Stimulated activated CD8-positive, alpha-beta memory T cell treated with anti-CD3 and anti-CD28 coated beads, Interleukin-4, amount 100 ng/mL, for 4 hours (primary cell): ENCODE measurements at places on chromosomes 4 and X.
A peak's percentile ranks its signal among the peaks of the same experiment; 100 is the strongest.

DNA sequence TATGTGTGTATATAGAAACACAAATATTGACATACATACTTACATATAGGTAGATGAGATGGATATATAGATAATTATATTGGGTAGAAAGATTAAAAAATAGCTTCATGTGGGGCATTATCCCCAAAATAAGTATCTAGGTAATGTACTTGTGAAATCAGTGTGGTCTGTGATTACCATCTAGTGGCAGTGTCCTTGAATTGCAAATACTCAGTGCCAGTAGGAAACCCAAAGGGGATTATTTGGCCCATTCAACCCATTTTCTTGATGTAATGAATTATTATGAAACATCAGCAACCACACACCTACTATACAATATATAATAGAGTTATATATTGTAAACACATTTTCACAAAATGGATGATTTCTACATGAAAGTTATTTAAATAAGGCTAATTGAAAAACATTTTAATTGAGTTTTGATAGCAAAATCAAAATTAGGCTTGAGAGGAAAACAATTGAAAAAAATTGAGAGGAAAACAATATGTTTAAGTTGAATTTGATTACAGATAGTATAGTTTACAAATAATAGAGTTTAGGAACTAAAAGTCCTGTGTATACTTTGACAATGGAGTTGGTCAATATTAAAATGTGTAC lies 389.4 kb downstream of the GALNTL6 start:
- DNase-seq: no peak

DNA sequence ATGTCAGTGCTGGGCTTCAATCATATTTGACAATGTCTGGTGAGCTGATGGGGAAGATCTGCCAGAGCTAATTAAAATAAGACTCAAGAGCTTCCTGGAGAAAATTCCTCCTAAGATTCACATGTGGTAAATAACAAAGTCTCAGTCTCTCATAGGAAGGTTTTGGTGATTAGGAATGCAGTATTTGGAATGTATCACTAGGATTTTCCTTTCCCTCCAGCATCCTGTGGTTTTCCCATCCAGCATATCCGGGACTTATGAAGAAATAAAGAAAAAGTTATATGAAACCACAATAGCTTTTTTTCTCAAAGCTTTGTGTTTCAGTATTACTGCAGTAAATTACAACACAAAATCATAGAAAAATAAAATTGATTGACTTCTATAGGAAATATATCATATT lies 1597.1 kb downstream of the ADGRL3 start:
- no peak for DNase-seq

GRCh38 chrX:118116713-118117550 lies at the start of gene KLHL13:
TSS of gene KLHL13 (minus strand) at chrX:118116810. CDS start at chrX:118028473, 88,337 bp downstream.
- DNase-seq: no peak

DNA sequence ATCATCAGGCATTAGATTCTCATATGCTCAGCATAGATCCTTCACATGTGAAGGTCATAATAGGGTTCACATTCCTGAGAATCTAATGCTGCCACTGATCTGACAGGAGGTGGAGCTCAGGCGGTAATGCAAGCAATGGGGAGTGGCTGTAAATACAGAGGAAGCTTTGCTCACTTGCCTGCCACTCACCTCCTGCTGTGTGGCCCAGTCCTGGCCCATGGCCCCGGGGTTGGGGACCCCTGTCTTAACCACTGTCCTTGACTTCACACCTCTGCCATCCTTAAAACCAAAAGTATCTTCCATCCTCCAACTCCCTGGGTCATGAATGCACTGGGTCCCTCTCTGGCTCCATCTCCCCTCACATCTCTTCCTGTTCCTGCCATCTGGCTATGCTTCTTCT lies 129.1 kb downstream of the HMX1 start:
- DNase-seq: no peak

DNA sequence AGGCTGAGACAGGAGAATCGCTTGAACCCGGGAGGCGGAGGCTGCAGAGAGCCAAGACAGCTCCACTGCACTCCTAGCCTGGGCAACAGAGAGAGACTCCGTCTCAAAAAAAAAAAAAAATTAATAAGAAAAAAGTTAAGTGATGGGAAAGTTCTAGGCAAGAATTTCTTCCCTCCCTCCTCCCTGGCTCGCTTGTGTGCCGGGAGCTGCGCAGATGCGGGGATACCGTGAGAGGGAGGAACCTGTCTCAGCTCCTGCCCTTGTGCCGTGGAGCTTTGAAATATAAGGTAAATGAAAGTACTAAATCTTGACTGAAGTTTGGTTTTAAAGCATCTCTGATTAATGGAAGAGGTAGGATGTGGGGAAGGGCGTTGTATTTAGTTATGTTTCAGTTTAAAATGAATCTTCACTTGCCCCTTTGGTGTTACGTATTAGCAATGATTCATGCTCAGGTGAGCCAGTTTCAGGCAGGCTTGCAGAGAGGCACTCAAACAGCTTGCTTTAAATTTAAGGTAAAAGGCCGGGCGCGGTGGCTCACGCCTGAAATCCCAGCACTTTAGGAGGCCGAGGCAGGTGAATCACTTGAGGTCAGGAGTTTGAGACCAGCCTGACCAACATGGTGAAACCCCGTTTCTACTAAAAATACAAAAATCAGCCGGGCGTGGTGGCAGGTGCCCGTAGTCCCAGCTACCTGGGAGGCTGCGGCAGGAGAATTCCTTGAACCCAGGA lies 1.4 kb upstream of the UFSP2 start:
- DNase-seq: no peak

DNA sequence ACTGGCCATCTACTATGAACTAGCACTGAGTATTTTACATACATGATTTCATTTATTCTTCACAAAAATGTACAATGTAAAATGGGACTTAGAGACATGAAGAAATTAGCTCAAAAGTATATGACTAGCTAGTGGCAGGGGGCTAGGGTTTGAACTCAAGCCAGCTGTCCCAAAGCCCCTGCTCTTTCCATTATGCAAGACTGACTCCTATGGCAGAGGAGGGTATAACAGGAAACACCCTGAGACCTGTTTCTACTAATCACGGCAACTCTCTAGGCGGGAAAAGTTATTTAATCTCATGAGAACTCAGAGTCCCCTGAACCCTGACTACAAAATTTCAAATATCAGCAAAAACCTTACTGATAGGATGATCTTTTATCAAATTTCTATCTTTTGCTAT lies 150.6 kb downstream of the PRDM5 start:
- no peak for DNase-seq

DNA sequence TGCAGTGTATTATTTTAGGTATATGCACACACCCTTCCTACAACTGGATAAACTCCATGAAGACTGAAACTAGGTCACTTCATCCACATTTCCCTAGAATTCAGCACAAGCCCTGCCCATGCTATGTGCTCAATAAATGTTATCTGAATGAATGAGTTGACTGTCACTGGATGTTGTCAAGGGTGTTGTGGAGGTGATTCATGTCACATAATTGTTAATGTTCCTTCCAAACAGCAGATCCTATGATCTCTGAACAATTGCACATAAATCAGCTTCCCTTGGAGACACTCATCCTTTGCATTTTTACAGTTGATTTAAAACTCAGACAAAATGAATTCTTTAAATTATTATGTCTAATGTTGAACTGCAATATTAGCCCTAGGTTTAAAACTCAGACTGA lies 154.7 kb downstream of the TSPAN5 start:
- no peak for DNase-seq

GRCh38 chrX:100870527-100870926 lies 3.6 kb downstream of the NOX1 start:
- DNase-seq: no peak

DNA sequence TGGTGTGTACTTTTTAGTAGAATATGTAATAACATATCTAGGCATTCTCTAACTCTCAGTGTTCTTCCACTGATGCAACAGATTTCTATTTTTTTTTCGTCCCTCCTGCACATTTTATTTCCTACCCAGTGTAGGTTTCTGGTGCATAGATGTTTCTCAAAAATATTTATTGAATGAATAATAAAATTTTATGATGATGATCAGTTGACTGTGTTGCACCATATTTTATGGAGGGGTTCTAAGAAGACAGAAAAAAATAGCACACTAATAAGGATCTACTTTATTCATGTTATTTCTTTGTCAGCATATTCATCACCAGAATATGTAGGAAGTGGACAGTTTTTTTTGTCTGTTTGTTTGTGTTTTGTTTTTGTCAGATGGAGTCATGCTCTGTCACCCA lies 2529.3 kb downstream of the ARAP2 start:
- DNase-seq: no peak

GRCh38 chr4:169818063-169818679 lies 60.4 kb upstream of the HPF1 start:
- no peak for DNase-seq

- DNase-seq: no peak
Measured at GRCh38 chrX:19772822-19773628, 114.4 kb downstream of the SH3KBP1 start.

- DNase-seq: no peak
Measured at GRCh38 chrX:81708487-81708886, 506.6 kb downstream of the SH3BGRL start.

DNA sequence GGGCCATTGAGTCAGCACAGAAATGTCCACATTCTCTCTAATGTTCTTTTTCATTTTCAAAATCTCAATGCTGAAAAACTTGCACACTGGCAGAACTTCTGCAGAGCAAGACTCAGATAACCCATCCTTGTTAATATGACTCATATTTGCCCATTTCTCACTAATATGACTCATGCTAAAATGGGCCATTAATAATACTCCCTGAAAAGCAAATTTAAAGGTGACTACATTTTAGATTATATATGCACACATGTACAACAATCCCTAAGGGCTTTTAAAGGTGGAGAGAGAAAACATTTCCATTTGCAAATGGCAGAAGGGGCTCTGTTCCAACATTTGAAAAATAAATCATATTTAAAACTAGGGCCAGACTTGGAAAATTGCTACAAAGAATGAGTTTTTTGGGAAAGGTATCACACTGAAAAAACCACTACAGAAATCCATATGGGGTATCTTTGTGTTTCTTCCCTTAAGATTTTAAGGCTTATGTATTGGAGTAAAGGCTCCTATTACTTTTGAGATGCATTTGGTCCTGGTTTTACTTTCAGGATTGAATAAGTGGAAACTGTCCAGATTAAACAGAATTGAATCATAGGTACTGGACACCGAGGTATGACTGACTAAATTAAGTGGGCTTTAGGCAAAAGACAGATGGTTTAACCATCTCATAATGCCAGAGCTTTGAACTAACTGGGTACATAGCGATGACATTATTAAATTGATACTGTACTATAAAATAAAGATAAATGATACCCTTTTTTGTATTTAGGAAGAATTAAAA lies 30.0 kb downstream of the TLR2 start:
- no peak for DNase-seq

GRCh38 chr4:112321776-112322684 lies 24.9 kb downstream of the ALPK1 start:
- DNase-seq: peak; percentile 35
